ENCODE measurements at places on chromosomes 12 and 14.

DNA sequence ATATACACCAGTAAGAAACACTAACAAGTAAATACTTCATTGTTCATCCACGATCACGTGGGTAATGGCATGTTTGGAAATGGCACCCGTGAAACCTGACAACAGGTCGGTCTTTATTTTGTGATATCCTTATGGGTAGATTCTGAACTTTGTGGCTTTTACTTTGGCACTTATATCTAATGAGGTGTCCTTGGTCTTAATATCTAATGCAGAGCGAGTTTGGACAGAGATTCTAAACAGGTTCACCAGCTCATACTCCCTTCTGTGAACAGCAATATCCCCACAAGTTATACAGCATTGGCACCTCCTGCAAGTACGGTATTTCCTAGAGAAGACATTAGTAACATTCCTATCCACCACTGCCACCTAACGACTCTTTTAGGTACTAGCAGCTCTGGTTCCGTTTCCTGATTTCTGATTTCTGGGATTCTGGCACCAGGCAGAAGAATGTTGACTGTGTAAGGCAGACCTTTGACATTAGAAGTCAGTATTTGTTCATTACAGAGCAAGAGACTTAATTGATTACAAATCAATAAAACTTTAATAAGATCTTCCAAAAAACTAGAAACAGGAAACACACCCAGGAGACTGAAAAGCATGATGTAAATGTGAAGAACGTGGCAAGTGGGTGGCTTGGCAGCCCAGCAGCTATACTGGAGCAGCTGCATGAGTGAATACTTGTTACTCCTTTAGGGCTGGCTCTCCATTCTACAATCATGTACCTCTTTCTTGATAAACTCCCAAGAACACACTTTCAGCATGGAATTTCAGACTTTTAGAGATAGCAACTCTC lies 2.5 kb downstream of the ANG start:
- DNase-seq, result no peak

- no peak for DNase-seq
Observed at GRCh38 chr14:39491134-39491571, 58.9 kb upstream of the FBXO33 start.

GRCh38 chr12:30440826-30441602 lies 254.7 kb downstream of the IPO8 start:
- DNase-seq, result no peak

- no peak for DNase-seq
Observed at GRCh38 chr14:61589691-61590581, 105.4 kb upstream of the HIF1A start.

DNA sequence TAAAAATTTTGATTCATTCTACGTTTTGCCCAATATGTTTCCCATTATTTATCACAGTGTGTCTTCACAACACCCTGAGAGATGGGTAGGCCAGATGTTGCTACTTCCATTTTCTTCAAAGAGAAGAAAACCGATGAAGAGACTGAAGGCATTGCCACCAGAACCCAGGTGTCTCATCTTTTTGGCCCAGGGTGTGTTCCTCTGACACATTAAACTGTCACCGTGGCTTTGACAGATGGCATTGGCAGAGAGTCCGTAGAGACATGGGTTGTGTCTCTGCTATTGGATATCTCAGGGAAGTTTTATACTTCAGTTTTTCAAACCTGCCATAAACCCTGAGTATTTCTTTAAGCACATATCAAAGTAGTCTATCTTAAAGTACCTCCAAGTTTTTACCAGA lies 11.3 kb upstream of the NUDT4 start:
- no peak for DNase-seq

- DNase-seq, result no peak
Observed at GRCh38 chr14:91577632-91578233, 67.6 kb upstream of the PPP4R3A start.

DNA sequence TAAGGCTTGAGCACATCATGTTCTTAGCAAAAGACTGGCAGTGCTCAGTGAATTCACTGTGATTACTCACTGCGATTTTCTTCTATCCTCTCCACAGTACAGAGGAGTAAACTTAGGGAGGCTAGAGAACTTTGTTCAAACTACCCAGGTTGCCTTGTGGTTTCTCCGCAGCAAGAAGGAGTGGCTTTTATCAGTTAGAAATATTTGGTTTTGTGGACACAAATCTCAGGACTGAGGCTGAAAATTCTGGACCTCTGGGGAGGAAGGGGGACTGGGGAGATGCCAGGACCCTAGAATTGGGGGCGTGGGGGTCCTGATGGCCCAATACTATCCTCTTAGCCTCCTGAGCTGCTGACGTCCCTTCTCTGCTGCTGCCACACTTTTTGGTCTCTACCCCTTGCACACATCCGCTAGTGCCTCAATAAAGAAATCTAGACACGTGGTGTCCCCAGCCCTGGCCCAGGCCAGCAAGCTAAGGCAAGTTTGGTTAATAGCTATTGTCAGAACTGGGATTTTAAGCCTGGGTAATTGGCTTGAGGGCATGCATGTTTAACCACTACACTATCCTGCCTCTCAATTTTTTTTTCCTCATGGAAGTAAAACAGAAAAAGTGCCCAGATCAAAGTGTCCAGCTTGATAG lies 842 bp downstream of the OAS2 start:
- DNase-seq, result no peak

- no peak for DNase-seq
Observed at GRCh38 chr12:94231709-94232108, 83.3 kb downstream of the PLXNC1 start.

DNA sequence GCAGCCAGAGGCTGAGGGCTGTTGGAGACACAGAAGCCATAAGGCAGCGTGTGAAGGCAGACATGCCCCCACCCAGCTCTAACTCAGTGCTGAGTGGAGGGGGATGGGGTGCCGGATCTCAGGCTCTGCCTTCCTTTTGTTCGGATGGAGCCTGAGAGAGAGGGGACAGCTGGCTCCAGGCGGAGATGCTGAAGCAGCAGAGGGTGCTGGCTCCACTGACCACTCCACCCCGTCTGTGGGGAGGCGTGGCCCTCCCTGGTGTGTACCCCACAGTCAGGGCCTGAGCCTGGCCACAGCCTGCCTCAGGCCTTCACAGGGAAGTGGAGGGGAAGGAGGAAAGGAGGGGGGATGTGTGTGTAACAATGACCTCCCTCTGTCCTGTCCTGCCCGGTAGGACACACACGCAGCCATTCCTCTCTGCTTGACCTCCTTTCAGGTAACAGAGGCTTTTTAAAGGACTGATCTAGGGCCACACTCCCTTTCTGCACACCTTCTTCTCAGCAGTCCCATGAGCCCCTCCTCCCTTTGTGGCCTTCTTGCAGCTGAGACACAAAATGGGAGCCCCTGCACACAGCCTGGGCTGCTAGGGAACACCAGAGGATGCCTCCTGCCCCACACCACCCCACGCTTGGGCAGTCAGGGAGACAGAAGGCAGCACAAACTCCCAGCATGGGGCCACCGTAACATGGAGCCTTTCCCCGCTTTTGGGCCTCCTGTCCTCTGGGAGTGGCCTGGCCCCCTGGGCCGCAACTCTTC lies 9.6 kb upstream of the ENDOU start:
- DNase-seq, result no peak

GRCh38 chr12:109549613-109550270 lies 23.6 kb downstream of the MMAB start:
- DNase-seq, result no peak

- no peak for DNase-seq
Observed at GRCh38 chr12:116651089-116651488, 86.8 kb downstream of the SPRING1 start.

- no peak for DNase-seq
Observed at GRCh38 chr12:99598785-99599184, 48.8 kb upstream of the GARIN6 start.

DNA sequence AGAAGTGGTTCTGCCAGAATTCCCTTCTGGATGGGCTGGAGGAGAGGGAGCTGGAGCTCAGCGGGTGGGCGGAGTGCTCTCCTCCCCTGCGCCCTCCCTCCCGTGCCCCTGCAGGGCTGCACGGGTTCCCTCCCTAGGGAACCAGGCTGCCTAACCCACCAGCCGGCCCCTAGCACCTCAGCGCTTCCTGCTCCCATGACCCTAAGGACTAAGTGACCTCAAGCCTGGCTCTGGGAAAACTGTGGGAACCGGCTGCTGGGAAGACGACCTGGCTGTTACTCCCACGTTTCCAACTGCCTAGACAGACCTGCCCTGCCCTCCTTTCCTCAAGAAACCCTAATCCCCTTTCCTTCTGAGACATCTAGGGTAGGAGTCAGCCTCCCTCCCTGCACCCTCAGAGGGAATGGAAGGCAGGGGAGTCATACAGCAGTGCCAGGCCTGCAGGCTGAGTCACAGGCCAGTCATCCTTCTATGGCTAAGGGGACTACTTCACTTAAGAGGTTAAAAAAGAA lies 31.5 kb downstream of the SLC6A12 start:
- no peak for DNase-seq

DNA sequence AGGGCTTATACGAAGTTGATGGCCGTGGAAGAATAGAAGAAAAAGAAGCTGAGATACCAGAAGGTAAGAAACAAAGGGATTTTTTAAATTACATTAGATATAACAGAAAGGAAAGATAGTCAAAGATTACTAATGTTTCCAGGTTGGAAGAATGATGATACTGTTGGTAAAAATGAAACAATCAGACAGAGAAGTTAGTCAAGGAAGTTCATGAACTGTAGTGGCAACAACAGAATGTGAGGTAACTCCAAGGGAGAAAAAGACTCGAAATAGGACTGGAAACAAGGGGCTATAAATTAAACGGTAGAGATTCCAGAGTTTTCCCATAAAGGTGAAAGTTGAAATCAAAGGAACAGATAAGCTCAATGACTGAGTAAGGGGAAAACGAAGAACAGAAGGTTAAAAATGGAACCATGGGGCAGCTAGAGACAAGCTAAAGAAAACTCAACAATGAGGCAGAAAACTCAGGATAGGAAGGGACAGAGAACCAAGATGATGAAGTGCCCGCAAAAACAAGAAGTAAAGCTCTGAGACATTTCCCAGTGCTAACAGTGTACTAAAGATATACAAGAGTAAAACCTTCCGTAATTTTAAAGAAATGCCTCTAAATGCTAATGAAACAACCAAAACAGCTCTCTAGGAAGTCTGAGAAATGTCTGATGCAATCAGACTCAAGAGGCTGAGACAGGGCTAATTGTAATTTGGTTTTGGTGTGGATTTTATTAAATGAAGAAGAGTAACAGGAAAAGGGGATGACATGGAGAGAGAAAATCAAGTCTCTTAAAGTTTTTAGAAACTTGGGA lies 70.0 kb downstream of the PPP2R5E start:
- DNase-seq, result no peak

DNA sequence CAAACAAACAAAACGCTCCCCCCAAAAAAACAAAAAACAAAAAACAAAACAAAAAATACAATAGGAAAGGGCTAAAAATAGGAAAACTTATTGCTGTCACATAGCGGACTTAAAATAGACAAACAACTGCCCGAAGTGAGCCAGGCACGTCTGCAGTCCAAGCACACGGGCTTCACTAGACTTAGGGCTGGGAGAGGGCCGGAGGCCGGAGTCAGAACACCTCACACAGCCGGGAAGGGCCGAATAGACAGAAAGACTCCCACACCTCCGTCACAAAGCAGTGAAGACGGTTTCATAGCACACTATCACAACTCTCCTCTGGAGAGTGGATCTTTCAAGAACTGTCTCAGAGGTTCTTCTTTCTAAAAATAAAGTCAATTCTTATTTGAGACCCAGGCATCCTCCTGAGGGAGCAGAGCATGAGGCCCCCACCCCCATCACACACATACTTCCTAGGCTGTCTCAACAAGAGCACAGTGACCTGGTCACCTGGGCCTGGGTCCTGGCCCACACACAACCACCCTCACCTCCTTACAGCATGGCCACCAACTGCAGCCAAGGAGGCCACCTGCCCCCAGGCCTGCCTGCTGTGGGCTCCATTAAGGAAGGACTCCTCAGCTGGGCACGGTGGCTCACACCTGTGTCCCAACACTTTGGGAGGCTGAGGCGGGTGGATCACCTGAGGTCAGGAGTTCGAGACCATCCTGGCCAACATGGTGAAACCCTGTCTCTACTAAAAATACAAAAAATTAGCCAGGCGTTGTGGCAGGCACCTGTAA lies 6.7 kb downstream of the BAG5 start:
- DNase-seq, result no peak

GRCh38 chr12:97380440-97380839 lies 82.2 kb upstream of the RMST start:
- no peak for DNase-seq

GRCh38 chr14:101350021-101350420 lies 211.3 kb upstream of the DIO3 start:
- DNase-seq, result no peak

DNA sequence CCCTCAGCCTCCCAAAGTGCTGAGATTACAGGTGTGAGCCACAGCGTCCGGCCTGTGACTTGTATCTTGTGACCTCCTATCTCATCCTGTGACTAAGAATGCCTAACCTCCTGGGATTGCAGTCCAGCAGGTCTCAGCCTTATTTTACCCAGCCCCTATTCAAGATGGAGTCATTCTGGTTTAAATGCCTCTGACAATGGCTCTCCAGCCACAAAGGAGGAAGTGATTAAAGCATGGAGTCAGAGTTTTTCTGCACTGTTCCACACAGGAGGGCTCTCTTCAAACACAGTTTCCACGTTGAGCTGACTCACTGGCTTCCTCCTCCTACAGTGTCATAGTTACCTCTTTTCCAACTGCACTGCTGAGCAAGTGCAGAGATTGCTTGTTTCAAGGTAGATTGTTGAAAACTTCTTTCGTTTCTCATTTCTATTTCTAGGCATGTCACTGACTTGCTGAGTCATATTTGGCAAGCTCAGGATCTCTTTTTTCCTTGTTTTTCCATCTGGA lies 383.8 kb downstream of the PCNX1 start:
- no peak for DNase-seq

GRCh38 chr12:3261782-3262359 lies 184.7 kb downstream of the TSPAN9 start:
- DNase-seq, result no peak

DNA sequence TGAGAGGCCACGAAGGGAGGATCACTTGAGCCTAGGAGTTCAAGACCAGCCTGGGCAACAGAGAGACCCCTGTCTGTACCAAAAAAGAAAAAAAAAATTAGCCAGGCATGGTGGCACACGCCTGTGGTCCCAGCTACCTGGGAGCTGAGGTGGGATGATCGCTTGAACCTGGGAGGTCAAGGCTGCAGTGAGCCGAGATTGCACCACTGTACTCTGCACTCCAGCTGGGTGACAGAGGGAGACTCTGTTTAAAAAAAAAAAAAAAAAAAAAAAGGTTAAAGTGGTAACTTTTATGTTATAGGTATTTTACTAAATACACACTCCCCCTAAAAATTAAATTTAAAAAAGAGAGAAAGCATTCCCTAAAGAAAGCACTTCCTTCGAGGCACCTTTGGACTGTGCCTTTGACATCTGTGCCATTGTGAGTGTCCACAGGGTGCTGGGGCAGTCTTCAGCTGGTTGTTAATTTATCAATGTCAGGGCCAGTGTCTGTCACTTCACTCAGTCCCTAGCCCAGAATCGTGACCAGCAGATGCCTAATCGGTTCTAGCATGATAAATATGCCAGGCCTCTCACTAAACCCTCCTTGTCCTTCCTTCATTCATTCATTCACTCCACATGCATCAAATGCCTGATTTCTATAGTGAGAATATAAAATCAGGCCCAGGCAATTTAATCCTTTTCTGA lies 63.1 kb downstream of the B4GALNT3 start:
- DNase-seq, result no peak
